ENCODE measurements at places on chromosomes 3 and 15.

GRCh38 chr3:97264180-97264579, 449.8 kb downstream of the EPHA6 start:
- DNase-seq: no peak

DNA sequence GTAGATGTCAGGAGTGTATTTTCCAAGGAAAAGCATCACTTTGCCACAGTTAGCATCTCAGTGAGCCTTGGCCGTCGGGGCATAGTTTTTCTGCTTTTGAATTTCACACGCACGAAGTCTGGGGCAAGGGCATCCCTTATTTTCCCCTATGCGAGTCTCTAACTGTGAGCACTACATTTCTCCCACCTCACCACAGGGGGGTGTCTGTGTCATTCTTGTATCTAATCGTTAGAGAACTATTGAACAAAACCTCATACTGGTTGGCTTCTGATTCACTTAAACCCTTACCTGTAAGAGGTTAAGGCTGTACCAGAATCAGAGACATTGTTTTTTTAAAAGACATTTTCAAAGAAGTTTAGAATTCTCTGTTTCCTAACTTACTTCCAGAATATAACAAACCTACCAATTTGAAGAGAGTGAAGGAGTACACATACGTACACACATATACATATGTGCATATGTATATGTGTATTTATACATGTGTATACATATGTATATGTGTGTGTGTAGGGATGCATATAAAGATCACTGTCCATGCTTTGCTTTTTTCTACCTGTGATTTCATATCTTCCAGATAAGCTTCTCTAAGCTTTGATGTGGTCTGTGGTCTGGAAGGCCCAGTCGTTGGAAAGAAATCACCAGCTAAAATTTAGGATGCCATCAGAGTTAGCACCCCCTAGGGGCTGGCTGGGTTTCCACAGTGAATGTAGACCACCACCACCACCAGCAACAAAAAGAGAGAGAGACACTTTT, 49.4 kb downstream of the MYZAP start:
- DNase-seq: no peak

DNA sequence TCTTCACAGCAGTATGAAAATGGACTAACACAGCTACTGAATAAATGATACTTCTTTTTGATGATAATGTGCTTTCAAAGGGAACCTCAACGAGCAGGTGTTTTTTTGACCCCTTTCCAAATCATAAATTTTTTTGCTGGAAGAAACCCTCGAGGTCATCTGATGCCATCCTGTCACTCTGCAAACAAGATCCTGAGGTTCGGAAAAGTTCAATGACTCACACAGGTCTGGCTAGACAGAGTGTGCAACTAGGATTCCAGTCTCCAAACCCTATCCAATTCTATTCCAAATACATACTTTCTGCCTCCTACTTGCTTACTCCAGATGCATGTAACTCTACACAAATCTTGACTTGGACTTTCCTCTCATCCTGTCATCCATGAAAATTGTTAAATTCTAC, 124.7 kb downstream of the NEDD4 start:
- DNase-seq: no peak

- DNase-seq: no peak
Measured at GRCh38 chr3:70702132-70702531, 389.7 kb upstream of the MDFIC2 start.

DNA sequence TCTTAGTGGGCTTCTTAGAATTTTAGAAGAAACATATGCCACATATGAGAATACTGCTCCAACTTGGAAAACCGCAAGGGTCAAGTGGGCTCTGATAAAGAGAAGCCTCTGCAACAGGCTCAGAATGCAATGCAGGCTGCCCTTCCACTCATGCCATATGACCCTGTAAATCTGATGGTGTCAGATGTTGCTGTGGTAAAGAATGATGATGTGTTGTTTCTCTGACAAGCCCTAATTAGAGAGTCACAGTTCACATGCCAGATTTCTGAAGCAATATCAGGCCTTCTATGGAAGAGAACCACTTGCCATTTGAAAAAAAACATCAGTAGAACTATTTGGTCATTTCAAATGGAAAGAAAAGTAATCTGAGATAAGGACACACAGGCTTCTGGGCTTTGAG, 749.6 kb downstream of the AGBL1 start:
- DNase-seq: no peak

GRCh38 chr3:44984335-44984734, 8.3 kb downstream of the EXOSC7 start:
- DNase-seq: no peak

DNA sequence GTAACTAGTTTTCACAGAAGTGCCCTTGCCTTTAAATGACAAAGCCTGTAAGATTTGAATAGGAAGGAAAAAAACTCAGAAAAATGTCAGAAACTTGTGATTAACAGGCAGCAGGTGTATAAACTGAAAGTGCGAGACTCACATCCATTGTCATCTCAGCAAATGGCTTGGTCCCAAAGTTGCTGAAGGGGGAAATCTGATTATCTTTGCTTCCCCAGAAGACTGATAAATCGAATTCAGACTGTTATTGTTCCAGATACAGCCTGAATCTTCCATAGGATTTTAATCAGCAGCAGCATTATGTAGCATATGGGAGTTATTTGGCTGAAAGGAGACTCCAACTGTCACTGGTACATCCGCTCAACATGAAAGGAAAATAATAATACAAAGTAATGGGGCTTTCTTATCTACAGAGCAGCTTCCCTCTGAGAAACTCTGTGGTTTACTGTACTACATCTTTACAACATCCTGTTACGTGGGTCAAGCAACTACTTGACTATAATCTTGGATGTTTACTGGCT, 550.4 kb upstream of the CCDC54 start:
- DNase-seq: no peak

GRCh38 chr3:129593230-129593594, 13.3 kb downstream of the PLXND1 start:
- DNase-seq: no peak

DNA sequence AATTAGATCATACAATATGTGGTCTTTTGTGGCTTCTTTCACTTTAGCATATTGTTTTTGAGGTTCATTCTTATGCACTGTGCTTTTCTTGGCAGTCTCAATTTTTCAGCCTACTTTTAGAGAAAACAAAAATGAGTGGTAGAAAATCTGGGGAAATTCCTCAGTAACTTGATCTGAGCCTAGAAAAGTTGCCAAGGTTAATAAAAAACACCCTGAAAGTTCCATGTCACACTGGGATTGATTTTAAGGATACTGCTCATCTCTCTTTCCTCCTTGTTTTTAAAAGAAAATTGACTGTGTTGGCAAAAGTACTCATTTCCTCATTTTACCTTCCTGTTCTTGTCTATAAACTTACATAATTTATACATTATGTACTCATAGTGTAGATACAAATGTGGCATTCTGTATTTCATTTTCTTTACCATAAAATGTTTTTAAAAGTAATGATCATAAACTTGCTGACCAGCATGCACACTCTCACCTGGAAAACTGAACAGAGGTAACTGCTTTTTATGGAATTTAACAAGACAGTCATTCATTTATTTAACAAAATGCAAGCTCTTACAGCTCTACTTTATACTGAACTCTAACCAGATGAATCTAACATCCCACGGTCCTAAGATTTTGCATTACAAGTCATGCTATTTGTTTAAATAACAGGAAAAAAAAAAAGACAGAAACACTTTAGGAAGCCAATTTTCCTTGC, 28.6 kb upstream of the SH3BP5 start:
- DNase-seq: no peak

GRCh38 chr3:120670576-120670975, 11.5 kb downstream of the HGD start:
- DNase-seq: no peak

DNA sequence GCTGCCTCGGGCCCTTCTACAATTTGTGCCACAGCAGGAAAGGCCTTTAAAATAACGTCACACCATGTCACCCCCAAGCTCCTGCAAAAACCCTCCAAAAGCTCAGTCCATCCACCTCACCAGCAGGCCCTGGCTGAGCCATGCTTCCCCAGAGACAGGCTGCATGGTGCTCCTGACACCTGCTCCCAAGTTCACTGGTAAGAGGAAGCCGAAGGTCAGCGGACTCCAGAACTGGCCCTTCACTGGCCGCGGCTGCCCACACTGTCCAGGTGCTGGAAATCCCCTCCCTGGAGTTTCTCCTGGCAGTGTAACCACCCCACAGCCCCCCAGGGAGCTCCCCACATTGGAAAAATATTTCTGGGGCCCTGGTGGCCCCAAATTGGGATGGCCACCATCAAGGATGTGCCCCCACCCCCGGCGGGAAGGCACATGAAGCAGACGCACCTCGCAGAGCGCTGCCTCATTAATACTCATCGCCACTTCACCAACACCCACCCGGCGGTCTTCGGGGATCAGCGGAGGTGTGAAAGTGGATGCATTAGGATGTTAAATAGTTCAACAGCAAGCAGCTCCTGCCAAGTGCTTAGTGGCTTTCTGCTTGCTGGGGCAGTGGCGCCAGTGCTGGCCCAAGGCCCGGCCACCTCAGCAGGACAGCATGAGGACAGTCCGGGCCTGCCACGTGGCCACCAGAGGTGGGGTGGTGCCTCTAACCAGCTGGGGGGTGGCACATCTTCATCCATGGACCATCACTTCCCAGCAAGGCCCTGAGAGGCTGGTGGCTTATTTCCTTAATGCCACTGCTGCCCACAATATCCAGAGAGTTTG, 146.1 kb upstream of the IQSEC1 start:
- DNase-seq: no peak

- DNase-seq: no peak
Measured at GRCh38 chr3:2927259-2927658, 182.9 kb downstream of the IL5RA start.

DNA sequence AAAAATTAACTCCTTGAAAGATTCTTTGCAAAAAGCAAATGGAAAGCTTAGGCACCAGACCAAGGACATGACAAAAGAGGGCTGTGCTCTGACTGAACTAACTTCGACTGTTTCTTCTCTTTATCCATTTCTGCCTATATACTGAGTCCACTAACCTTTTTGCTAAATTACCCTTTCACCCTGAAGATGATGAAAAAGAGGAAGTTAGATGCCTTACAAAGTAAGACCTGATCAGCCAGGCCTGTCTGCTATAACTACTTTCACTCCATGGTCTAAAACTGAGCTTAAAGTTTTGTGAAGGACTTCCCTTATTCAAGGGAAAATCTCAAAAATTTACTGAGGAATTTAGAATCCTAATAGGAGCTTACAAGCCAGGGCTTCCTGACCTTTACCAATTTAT, 6.2 kb upstream of the IGSF10 start:
- no peak for DNase-seq

GRCh38 chr15:51139091-51139490, 44.4 kb upstream of the TNFAIP8L3 start:
- no peak for DNase-seq

DNA sequence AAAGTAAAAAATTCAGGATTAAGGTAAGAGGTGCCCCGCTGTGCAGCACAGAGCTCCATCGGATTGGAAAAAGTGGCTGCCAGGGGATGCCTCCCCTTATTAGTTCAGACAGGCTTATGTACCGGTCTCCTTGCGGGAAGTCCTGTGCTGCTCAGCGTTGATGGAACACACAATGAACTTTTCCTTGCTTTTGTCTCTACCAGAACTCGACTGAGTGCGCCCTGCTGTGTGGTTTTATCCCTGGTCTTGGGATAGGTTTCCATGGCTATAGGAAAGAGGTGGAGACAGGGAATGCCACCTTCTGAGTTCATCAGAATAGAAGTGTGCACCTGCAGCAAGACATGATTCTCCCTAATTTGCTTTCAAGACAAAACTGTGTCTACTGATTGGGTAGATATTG, 745.9 kb upstream of the CFAP20DC start:
- DNase-seq: no peak

- DNase-seq: no peak
Measured at GRCh38 chr3:129013491-129013891, 12.4 kb downstream of the EFCC1 start.

DNA sequence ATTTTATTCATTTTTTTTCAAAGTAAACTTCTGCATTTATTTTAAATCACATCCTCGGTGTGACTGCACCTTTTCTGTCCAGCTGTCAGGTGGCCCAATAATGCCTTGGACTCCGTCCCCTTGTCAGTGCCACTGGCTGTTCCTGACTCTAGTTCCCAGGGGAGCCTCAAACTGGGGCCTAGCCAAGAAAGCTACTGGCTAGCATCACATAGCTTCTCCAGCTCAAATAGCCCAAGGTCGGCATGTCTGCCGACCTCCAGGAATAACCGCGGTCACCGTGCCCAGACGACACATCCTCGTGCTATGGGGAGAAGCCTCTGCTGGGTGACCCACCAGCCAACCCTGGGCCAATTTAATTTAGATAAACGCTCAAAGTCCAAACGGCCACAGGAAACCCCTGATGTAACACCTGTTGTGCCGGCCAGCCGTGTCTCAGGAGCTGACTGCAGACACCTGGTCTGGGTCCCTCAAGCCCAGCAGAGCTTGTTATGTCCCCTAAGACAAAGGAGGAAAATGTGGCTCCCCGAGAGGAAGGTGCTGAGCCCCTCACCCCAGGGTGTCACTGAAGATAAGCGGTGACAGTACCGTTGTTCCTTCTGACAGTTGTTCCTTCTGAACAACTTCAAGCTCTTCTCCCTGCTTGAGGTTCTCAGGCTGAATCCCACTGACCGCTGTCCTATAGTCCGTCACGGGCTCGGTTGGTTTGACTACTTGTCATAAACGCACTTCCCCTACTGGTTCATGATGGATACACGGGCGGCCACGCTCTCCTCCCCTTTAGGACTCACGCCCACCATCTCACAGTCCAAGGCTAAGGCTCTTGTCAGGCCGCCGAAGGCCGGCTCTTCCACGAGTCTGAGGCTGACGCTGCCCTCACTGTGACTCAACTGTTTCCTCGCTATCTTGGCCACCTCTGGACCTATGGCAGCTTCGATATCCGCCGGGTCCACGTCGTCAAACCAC, 126.2 kb downstream of the KLF13 start:
- DNase-seq: no peak

GRCh38 chr3:73733746-73734145, 109.0 kb upstream of the PDZRN3 start:
- DNase-seq: no peak

GRCh38 chr3:171895291-171895690, 52.1 kb downstream of the TMEM212 start:
- DNase-seq: no peak

GRCh38 chr3:27712136-27713077, 9.7 kb downstream of the EOMES start:
- DNase-seq: peak; percentile 24

DNA sequence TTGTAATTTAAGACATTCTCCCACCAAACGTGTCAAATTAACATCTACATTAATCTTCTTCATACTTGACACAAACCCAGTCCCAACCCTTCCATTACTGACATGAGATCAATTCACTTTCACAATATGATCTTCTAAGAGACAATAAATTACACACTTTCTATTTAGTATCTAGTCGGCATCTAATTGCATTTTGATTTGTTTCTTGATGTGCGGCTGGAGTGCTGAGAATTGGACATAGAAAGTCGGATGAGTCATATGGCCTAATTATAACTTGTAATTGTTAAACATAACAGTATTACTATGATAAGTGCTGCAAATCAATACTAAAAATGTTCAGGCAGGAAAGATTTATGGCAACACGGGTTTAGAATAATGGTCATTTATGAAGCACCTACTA, 78.4 kb upstream of the RORA start:
- DNase-seq: no peak

GRCh38 chr3:46701181-46701939, at the start of gene TMIE:
TMIE (plus strand) TSS chr3:46701392; CDS start chr3:46701488, 96 bp downstream.
- no peak for DNase-seq

GRCh38 chr3:43071313-43071893, 34.5 kb downstream of the POMGNT2 start:
- no peak for DNase-seq

- DNase-seq: no peak
Measured at GRCh38 chr15:74191798-74192197, 10.8 kb downstream of the STRA6 start.

GRCh38 chr3:47250309-47251060, 32.1 kb downstream of the KIF9 start:
- no peak for DNase-seq
